ENCODE measurements at places on chromosomes 2 and 18.

DNA sequence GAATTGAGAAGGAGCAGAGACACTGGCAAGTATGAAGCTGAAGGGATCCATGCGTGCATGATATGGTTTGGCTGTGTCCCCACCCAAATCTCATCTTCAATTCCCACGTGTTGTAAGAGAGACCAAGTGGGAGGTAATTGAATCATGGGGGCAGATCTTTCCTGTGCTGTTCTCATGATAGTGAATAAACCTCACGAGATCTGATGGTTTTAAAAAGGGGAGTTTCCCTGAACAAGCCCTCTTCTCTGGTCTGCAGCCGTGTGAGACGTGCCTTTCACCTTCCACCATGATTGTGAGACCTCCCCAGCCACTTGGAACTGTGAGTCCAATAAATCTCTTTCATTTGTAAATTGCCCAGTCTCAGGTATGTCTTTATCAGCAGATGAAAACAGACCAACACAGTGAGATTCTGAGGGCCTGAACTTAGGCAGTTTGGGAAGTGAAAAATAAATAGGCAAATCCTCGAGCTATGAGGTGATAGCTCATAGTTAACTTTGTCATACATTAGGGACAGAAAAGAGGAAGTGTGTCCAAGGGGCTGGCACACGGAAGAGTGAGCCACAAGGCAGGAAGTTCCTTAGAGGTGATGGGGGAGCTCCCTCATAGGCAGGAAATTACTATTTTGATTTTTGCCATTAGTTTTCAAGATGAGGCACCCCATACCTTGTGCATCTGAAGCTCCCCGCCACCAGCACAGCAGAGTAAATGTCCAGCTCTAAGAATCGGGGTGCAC is 658.8 kb upstream of the ID2 start:
- H3K36me3 ChIP-seq, result no peaks in the 10 kb centered on the region
- H3K4me1 ChIP-seq, result no peaks in the 10 kb centered on the region
- H3K27ac ChIP-seq, result no peak overlapping the region
- peak; percentile 14 for DNase-seq
- no peak overlapping the region for H3K4me3 ChIP-seq
- H3K27me3 ChIP-seq, result no peaks in the 10 kb centered on the region

DNA sequence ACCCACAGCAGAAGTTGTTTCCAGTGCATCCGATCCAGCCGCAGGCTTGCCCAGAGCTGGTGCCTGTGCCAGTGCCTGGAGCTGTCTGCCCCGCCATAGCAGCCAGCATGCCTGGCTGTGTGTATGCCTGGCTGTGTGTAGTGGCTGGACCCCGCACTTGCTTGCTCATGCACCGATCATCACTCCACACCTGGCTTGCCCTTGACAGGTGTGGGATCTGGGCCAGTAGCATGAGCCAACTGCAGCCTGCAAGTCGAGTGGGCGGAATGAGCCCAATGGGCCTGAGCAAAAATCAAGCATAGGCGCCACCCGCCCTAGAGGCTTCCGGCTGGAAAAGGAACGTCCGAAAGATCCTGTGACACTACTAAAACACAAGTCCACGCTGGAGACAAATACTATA is 74.5 kb downstream of the EPB41L3 start:
- H3K36me3 ChIP-seq, result no peaks in the 10 kb centered on the region
- H3K4me3 ChIP-seq, result no peak overlapping the region
- H3K27me3 ChIP-seq, result no peaks in the 10 kb centered on the region
- H3K27ac ChIP-seq, result no peak overlapping the region

- H3K4me3 ChIP-seq, result no peak overlapping the region
- H3K4me1 ChIP-seq, result no peaks in the 10 kb centered on the region
- no peak for DNase-seq
- H3K27ac ChIP-seq, result no peak overlapping the region
- no peaks in the 10 kb centered on the region for H3K36me3 ChIP-seq
- no peaks in the 10 kb centered on the region for H3K27me3 ChIP-seq
Observed at GRCh38 chr18:2135309-2135708, 436.0 kb downstream of the METTL4 start.

- peak overlapping the region; percentile 86 for H3K27ac ChIP-seq
- no peaks in the 10 kb centered on the region for H3K27me3 ChIP-seq
- peak; percentile 68 for DNase-seq
- H3K36me3 ChIP-seq, result no peaks in the 10 kb centered on the region
- H3K4me3 ChIP-seq, result peak overlapping the region; percentile 82
Observed at GRCh38 chr2:65055422-65056214, 598 bp upstream of the CEP68 start.

- H3K27ac ChIP-seq, result peak overlapping the region; percentile 74
- peaks cover 3% of the 10 kb centered on the region for H3K4me1 ChIP-seq
- H3K4me3 ChIP-seq, result no peak overlapping the region
Observed at GRCh38 chr2:100944617-100945432, 57.3 kb upstream of the RPL31 start.

DNA sequence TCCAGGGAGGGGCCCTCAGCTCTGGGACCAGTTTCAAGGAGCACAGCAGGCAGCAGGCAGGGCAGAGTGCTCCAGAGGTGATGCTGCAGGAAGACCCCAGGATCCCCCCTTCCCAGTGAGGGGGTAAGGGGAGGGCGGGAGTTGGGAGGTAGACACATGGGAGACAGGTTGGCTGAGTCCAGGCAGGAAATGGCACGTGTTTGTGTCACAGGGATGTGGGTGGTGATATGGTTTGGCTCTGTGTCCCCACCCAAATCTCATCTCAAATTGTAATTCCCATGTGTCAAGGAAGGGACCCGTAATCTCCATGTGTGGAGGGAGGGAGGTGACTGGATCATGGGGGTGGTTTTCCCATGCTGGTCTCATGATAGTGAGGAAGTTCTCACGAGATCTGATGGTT is 25.2 kb upstream of the OTOS start:
- no peaks in the 10 kb centered on the region for H3K36me3 ChIP-seq
- peaks cover 64% of the 10 kb centered on the region for H3K27me3 ChIP-seq
- H3K4me3 ChIP-seq, result no peak overlapping the region
- no peaks in the 10 kb centered on the region for H3K4me1 ChIP-seq
- no peak overlapping the region for H3K27ac ChIP-seq
- DNase-seq, result no peak

DNA sequence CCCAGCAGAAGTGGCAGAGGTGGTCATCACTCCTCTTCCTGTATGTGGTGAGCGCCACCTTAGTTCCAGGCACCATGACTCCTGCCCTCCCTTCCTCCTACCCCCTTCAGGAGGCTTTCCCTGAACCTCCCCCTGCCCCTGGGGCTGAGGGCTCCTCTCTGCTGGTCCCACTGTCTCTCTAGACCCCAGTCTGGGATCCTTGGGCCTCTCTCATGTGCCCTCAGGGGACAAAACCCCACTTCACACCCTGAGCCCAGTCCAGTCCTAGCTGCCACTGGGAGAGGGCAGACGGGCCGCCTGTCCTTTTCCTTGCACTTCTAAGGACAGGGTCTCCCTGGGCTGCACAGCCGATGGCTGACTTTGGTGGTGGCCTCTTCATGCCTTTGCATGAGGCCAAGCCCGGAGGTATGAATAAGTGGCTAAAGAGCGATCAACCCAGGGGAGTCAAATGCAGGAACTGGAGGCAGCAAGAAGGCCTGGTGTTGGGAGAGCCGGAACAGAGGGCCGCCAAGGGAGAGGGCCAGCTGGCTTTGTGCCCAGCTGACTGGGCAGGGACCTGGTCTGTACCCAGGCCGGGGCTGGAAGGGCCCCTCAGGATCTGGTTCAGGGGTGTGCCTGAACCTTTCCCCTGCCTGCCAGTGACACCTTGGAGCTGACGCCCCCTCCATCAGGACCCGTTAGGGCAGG is 29.5 kb downstream of the GLI2 start:
- H3K27me3 ChIP-seq, result no peaks in the 10 kb centered on the region
- no peaks in the 10 kb centered on the region for H3K36me3 ChIP-seq
- no peak for DNase-seq
- H3K4me1 ChIP-seq, result peaks cover 38% of the 10 kb centered on the region
- peak overlapping the region; percentile 83 for H3K27ac ChIP-seq

DNA sequence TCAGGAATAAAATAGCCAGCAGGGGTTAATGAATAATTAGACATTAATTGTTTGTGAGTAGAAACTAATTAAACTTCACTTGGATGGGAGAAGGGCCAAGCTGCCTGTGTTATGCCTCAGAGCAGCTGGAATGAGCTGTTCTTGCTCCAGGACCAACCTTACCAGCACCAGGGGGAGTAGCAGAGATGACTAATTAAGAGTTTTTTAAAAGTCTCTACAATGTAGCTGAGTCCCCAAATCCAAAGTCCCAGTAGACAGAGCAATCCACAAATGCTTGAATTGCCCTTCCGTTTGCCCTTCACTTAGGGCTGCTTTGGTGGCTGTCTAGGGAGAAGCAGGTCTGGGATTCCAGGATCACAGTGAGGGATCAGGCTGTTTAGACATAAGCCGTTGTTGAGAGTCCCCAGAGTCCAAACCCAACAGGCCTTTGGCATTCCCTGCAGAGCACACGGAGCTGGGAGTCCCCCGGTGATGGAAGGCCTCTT is 59.4 kb downstream of the RHOB start:
- no peak overlapping the region for H3K4me3 ChIP-seq
- no peaks in the 10 kb centered on the region for H3K27me3 ChIP-seq
- no peaks in the 10 kb centered on the region for H3K36me3 ChIP-seq
- no peaks in the 10 kb centered on the region for H3K4me1 ChIP-seq

DNA sequence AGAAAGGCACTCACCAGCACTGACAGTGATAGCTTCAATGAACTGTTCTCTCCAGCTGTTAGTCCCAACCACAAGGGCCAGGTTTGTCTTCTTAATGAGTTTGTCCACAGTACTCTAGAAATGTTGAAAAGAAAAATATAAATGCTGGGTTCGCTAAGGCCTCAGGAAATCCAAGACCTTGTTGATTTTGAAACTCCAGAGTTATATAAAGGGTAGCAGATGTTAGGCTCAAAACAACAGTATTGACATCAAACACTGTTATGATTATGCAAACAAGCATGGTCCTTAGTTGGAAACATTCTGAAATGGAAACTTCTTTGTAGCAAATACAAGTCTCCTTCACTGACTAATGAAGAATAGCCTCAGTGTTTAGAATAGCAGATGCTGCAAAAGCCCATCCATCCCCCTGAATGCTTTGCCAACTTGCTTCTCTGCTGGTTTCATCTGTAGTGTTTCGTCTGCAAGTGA is 291.1 kb downstream of the SLC8A1 start:
- peak; percentile 46 for DNase-seq
- no peaks in the 10 kb centered on the region for H3K27me3 ChIP-seq
- H3K4me3 ChIP-seq, result no peak overlapping the region
- H3K27ac ChIP-seq, result no peak overlapping the region

DNA sequence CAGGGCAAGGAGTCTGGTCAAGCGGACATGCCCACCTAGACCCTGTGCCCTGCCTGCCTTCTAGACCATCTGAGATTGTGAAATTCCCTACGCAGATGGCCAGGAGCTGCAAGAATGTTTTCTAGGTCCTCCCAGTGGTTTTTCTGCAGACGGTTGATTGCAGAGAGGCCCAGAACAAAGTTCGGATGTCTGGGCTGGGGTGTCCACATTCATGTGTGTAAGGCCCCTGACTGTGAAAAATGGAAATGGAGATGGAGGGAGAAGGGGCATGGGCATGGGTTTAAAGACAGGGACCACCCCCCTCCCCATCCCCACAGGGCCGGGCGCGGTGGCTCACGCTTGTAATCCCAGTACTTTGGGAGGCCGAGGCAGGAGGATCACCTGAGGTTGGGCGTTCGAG is 11.8 kb downstream of the ARHGAP25 start:
- no peak overlapping the region for H3K27ac ChIP-seq
- no peak overlapping the region for H3K4me3 ChIP-seq
- H3K27me3 ChIP-seq, result no peaks in the 10 kb centered on the region
- no peaks in the 10 kb centered on the region for H3K36me3 ChIP-seq
- no peak for DNase-seq
- H3K4me1 ChIP-seq, result no peaks in the 10 kb centered on the region
